ENCODE measurements at places on chromosomes 3 and 15. TPM values are rescaled to one million over a fixed set of nuclear protein-coding genes. Genes with fewer than 3 reads are reported as not detected.

The ZNF80 gene
- not detected for total RNA-seq

The AADACL2 gene
- not detected for total RNA-seq

The CLDN16 gene
- total RNA-seq: not detected

The GORASP1 gene
- total RNA-seq: 54.0 TPM

- H3K36me3 ChIP-seq: peaks cover 2% of the 10 kb centered on the region
- H3K27me3 ChIP-seq: no peaks in the 10 kb centered on the region
- no peak overlapping the region for H3K4me3 ChIP-seq
- H3K27ac ChIP-seq: no peak overlapping the region
Observed at GRCh38 chr3:100103558-100104441, 10.5 kb downstream of the FILIP1L start.

All from neural crest cell (in vitro differentiated cells).